ENCODE measurements at places on chromosomes 2 and 18. TPM values are rescaled to one million over a fixed set of nuclear protein-coding genes. Genes with fewer than 3 reads are reported as not detected.

DNA sequence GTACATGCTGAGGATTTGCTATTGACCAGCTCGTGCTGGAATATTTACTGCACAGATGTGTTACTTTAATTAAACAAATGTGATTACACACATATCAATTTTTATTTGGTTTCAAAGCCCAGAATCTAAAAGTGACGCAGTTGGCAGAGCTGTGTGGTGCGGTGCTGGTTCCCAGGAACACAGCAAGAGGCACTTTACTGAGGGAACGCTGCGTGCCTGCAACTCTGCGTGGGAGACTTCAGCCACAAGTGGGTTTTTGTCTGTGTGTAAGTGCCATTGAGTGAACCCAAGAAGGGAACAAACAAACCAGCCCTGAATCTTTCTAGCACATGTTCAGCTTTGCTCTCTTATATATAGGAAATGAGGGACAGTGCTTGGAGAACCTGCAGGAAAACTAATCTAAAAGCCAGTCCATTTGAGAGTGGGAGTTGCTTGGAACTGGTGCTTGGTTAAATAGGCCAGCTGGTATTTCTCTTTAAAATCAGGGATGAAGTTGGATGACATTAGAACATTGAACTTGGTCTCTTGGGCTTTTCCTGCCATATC lies 196.6 kb upstream of the CELF4 start:
- peak; percentile 64 for DNase-seq

- no peak for DNase-seq
Measured at GRCh38 chr2:105675841-105676240, 68.9 kb upstream of the NCK2 start.

DNA sequence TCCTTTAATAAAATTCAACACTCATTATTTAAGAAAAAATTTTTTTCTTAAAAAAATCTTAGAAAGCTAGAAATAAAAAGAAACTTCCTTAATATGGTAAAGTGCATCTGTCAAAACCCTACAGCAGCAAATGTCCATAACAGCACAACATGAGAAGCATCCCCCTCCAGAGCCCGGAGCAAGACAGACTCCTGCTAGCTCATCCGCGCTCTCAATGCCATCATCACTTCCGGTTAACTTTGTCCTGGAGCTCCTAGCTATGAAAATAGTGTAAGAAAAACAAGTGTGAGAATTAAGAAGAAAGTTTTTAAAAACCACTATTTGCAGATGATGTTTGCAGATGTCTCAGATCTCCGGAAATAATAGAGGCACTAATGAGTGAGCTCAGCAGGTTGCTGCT lies 103.1 kb downstream of the TEX51 start:
- DNase-seq, result no peak

DNA sequence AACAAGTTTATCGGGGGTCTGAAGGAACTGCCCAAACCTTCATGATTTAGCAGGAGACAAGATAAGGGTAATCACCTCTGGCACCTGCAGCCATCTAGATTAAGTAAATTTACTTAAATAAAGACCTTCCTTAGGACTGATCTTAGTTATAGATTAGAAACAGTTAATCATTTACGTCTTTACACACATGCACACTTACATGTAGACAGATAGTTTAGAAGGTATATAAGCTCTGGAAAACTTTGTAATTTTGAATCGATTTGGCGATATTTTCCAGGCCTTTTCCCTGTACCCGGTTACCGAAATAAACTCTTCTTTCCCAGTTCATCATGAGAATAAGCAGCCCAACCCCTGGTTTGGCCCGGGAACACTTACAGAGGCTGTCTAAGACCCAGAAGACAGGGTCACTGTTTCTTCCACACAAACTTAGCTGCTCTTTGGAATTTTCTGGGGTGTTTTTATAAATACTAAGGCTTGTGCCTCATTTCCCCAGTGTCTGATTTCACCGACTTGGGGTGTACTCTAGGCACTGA lies 560 bp upstream of the SKA1 start:
- DNase-seq, result no peak

IL1A gene
- total RNA-seq, result not detected

ZDBF2 gene
- 15.4 TPM for total RNA-seq

PFN4 gene
- 1.8 TPM for total RNA-seq

C2orf81 gene
- 1.4 TPM for total RNA-seq

VSNL1 gene
- total RNA-seq, result 2.3 TPM
